ENCODE measurements at places on chromosomes 1 and 21.
A peak's percentile ranks its signal among the peaks of the same experiment; 100 is the strongest.

DNA sequence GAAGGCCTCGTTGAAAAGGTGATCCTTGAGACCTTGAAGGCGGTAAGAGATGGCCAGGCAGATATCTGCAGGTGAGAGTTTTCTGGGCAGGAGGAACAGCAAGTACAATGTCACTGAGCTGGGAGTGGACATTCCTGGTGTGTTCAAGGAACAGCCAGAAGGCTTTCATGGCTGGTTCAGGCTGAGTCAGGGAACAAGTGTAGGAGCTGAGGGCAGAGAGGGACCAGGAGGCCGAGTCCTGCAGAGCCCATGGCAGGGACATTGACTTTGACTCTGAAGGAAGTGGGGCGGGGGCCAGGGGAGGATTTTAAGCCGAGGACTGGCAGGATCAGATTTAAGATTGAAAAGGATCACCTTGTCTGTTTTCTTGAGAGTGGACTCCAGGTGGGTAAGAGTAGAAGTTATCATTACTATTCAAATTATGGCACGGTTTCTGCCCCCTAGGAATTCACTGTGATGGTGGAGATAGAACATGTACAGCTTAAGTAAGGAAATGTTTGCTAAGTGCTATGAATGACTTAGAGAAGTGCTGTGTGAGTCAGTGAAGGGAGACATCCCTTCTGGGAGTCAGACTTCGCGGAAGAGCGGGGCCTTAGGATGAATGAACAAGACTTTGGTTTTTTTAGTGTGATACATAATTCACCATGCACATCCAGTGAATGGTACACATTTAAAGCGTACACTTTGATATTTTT lies 202.3 kb downstream of the KIF26B start:
- no peak for DNase-seq

- DNase-seq: no peak
Observed at GRCh38 chr1:74579425-74579824, 67.0 kb upstream of the LRRC53 start.

GRCh38 chr1:32962248-32962896 lies 2.2 kb downstream of the RNF19B start:
- no peak for DNase-seq

DNA sequence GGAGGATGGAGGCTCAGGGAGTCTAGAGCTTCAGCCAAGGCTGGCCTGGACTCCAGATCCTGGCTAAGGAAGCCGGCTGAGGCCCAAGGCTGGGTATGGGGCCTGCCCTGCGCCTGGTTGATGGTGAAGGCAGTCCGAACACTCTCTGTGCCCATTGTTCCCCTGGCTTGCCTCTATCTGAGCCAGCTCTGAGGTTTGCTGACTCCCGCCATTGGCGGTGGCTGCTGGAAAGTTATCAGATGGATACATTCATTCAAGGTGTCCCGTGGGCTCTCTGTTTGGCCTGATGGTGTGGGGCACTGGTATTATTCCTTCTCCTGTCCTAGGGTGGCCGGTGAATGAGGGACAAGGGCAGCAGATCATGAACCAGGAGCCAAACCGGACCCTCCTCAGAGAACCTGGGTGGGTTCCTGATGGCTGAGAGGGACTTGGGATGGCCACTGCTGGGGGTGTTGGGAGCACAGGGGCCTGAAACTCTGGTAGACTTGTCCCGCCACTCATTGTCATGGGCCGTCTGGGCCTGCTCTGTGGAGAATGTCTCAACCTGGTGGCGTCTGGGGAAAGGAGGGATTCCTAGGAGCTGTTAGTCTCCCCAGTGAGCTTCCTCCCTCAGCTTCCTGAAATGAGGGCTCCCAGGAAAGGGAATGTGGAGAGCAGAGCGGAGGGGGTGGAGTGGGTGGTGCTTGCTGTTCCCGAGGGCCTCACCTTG lies 22.2 kb downstream of the SLC26A9 start:
- DNase-seq: no peak

DNA sequence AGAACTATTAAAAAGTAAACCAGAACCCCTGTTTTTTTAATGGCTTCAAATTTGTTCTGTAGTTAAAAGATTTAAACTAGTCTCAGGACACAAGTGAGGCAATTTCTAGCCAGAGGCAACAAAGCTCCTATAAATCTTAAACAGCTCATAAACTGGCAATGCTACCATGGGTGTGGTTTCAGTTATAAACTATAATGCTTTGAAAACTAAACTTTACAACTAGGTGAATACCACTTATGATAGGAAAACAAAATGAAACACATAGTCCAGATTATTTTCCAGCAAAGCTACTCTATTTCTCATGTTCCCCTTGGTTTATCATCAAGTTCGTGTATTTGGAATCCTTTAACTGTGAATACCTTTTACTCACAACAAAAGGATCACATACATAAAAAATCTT lies 282.5 kb downstream of the VAV3 start:
- peak; percentile 6 for DNase-seq

DNA sequence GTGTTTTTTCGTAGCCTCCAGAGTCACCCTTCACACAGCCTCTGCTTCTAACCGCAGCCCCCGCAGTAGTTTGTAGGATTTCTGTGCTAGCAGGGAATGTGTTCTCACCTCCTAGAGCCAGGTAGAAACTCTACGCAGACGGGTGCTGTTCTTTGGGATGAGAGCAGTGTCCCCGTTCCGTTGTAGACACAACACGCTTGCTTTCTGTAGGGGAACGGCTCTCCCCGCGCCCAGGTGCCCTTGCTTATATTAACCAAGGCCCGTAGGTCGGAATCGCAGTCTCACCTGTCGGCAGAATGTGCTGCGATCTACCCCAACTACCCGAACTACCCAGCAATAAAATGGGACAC lies 111.8 kb upstream of the NBPF11 start:
- no peak for DNase-seq

- no peak for DNase-seq
Observed at GRCh38 chr21:45578176-45578801, 36.0 kb upstream of the SLC19A1 start.

DNA sequence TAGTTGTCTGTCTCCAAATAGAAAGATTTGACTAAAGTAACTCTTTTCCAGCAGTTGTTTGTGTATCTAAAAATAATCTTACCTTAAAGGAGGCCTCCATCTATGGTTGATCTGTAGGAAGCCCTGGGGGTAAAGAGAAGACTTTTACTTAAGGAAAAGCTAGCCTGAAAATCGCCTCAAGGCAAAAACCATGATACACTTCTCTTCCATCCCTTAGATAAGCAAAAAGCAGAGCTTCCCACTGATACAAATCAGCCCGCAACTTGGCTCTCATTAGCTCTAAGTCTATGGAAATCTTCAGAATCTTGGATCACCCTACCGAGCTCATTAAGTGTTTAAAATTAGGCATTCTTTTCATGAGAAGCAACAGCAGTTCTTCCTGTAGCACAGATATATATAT lies 576.9 kb upstream of the PTBP2 start:
- no peak for DNase-seq

GRCh38 chr1:93723110-93723509 lies 41.5 kb upstream of the BCAR3 start:
- DNase-seq: peak; percentile 41

DNA sequence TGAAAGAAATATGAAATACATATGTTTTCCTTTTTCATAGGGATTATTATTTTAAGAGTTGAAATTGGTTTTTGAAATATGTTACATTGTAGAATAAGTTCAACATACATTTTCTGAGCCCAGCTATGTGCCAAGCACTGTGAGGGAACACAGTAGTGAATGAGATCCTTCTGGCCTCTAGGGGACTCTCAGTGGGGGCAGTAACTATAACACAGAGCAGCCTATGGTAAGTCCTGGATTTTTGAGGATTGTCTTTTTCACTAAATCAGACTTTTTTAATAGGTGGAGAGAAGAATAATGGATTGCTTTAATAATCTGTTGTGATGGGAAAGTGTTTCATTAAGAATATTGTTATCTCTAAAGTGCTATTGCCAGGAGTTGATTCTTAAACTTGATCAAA lies 2.4 kb downstream of the DNAJC6 start:
- no peak for DNase-seq

- no peak for DNase-seq
Observed at GRCh38 chr1:183103147-183103546, 79.9 kb downstream of the LAMC1 start.

- DNase-seq: no peak
Observed at GRCh38 chr1:12063141-12064072, at the start of gene TNFRSF8. TSS of gene TNFRSF8 (plus strand) at chr1:12063303. CDS start at chr1:12063599, 296 bp downstream.

- DNase-seq: no peak
Observed at GRCh38 chr1:230641900-230642262, 400 bp upstream of the COG2 start.

DNA sequence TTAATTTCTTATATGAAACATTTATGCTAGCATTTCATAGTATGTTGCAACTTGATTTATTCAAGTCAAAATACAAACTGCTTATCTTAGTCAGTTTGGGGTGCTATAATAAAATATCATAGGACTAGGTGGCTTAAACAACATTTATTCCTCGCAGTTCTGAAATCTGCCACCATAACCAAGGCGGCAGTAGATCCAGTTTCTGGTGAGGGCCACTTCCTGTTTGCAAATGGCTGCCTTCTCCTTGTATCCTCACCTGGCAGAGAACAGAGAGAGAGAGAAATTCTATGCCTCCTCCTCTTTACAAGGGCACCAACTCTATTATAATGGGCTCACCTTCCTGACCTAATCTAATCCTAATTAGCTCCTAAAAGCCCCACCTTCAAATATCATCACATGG lies 76.1 kb upstream of the RGS2 start:
- peak; percentile 53 for DNase-seq

DNA sequence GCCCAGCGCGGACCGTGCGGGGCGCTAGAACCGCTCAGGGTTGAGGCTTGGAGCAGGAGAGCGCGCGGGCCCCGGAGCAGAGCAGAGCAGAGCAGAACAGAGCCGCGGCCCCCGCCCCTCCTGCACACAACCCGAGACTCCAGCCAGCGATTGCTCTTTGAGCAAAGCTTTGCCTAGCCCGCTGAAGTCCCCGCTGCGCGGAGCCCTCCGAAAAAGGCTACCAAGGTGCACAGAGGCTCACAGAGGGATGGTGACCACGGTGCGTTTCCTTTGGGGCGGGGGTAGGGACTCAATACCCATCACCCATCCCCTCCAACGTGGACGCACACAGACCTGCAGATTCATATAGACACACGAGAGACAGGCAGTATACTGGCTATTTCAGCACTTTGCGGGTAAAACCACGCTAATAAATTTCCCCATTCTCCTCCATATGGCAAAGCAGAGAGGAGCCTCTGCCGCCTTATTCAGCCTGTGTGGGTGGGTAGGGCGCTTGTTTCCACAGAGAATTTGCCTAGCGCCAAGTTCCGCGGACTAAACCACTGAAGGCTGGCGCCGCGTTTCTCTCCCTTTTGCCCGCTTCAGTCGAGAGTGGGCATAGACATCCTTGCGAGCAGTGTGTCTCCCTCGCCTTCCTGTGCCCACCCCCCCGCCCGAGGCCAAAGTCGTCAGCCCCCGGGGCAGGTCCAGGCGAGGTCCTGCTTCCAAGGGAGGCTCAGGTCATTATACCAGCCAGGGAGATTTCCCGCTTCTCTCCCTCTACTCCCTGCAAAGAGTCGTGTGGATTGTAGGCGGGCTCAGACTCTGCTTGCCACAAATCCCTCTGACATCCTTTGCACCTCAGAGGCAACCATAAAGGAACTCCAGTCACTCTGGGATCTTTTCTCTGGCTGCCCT lies 8.5 kb downstream of the HLX start:
- DNase-seq: no peak

DNA sequence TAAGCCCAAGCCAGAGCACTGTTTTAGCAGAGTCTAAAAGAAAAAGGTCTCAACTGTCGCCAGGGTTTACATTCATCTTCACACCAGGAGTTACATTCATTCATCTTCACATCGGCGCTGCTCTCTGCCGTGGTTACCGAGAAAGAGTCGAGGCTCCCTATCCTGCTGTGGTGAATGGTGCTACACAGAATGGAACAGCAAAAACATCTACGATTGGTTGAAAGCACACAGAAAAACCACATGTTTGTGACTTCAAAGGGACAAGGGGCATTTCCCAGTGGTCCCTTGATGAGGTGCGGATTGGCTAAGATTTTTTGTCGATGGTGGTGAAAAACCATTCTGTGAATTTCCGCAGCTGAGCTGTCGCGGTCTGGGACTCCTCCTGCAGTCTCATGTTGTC lies 231.1 kb downstream of the SIPA1L2 start:
- no peak for DNase-seq

GRCh38 chr1:207051191-207051943 lies at the start of gene YOD1:
TSS of gene YOD1 (minus strand) at chr1:207051208. CDS start at chr1:207051030, 178 bp downstream.
- peak; percentile 89 for DNase-seq

DNA sequence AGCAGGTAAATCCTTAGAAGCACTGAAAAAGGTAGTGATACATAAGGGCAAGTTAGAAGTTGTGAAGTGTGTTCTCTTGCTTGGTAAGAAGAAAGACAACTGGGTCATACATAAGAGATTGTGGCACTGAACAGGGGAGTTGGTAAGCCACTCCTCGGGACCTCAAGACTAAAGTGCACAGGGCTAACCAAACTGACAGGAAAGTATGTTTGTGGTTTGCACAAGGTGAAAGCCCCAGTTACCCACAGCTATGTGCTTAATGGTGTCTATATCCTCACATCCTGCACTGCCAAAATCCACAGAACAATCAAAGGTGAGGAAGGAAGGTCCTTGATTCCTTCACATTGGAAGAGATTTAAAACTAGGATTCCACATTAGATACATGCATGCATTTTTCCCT lies 276.5 kb downstream of the DNM3 start:
- DNase-seq: no peak

- no peak for DNase-seq
Observed at GRCh38 chr1:2443277-2444137, 31.1 kb upstream of the PEX10 start.

DNA sequence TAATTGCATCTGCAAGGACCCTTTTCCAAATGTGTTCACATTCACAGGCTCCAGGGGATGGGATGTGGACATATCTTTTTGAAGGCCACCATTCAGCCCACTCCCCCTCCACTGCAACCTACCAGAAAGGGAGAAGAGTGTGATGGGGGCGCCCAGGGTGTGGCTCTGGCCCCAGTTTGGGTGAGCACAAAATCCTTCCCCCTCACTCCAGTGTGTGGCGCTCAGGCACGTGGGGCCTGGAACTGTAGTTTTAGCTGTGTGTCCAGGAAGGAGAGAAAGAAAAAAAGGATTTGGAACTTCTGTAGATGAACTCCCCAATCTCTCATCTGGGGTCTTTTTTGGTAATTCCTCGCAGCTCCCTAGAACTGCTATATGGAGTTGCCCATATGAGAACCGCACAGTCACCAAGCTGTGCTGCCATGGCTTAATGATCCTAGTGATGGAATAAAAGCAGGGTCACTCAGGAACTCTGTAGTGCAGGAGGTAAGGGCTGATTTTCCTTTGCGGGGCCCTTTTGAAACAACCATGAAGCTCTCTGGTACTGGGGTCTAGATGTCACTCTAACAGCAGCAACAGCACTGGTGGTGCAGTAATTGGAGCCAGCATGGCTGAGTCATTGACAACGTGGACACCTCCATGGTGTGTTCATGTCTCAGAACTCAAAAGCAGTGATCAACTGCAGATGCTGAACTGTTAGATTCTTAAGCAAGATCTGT lies 17.0 kb downstream of the AGT start:
- no peak for DNase-seq

GRCh38 chr1:227939791-227940771 lies 7.7 kb downstream of the WNT9A start:
- no peak for DNase-seq

All from A172 (cell line).